ENCODE measurements at places on chromosomes 11 and 22. TPM values are rescaled to one million over a fixed set of nuclear protein-coding genes. Genes with fewer than 3 reads are reported as not detected.

Gene POU2AF2
- total RNA-seq: not detected

Gene WT1
- total RNA-seq: not detected

Gene RGL4
- total RNA-seq: not detected

Gene OR5I1
- total RNA-seq: not detected

Gene PRODH
- total RNA-seq: 0.74 TPM

Gene KCNK4
- total RNA-seq: 1.5 TPM

Gene NTM
- 125 TPM for total RNA-seq

Gene RIBC2
- 0.25 TPM for total RNA-seq
